ENCODE measurements at places on chromosomes 12 and 14.

- no peak for DNase-seq
Observed at GRCh38 chr12:32836710-32837109, 59.9 kb downstream of the PKP2 start.

DNA sequence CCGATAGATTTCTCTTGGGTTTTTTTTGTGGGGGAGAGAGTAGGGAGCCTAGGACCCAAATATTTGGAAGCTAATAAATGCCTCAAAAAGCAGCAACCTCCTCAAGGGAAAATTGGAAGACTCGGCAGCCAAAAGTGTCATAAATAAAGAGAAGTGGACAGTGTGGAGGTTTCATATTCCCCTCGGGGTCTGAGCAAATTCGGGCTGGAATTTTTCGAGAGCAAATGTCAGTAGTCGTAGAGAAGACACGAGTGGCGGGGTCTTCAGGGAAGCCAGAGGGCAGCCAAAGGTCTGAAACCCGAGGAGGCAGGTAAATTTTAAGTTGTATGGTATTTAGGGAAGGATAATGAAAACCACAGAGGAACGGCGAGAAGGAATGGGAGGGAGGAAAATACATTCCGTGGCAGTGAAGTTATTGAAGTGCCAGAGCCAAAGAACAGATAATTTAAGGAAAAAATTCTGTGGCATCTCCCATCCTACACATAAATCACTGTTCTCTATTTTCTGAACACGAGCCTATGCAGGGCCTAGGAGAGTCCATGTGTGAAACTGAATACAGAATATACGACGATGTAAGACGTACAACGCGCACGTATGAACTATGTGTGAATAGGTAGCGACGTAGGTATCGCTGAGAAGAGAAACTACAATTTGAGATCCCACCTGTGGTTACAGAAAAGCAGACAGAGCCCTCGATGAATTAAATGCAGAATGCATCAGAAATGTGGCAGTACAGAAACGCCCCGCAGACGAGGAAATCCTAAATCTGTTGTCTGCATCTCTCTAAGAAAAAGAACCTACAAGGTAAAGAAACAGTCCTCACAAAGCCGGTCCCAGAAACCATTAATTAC lies 12.9 kb downstream of the BCL11B start:
- no peak for DNase-seq

DNA sequence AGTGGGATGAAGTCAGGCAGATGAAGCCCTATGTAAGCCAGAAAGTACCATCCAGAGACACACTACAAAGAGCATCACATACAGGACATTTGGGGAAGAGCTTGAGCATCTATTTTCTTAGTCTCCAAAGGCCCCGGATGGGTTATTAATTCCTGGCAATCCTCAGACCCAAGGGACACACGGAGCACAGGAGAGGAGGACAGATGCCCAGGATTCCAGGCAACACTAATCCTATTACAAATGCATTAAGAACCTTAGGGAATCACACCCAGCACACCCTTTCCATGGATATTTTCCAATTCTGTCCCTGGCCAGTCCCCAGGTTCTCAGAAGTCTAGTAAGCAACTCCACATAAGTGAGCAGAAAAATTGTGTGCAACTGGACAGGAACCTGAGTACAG lies 65.9 kb downstream of the CMKLR1 start:
- no peak for DNase-seq

GRCh38 chr12:43655586-43655985 lies 103.0 kb downstream of the PUS7L start:
- no peak for DNase-seq

DNA sequence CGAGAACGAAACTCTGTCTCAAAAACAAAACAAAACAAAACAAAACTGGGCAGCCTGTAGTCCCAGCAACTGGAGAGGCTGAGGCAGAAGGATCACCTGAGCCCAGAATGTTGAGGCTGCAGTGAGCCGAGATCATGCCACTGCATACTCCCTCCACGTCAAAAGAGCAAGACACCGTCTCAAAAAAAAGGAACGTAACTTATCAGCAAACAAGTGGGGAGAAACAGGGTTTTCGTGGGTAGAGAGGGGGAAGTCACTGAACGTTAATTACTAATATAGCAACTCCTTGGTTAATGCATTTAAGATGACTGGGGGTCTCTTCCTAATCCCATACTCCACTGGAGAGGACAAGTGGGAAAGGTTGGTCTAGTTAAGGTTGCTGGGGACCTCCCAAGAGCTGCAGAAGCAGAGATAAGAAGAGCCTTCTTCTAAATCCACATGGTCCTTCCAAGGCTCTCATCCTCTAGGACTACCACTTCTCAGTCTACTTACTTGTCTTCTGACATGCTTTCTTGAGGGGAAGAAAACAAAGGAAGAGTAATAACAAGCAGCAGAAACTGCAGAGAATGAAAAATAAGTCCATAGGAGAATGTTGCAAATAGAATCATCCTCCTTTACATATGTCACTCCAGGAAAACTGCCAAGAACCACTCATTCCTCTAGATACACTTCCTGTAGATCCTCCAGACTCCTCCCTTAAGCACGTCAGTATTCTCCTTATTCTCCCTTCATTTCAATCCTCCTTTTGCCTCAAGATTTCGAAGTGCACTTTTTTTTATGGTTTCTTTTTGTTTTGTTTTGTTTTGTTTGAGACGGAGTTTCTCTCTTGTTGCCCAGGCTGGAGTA lies 5.8 kb downstream of the NUMB start:
- DNase-seq = no peak

DNA sequence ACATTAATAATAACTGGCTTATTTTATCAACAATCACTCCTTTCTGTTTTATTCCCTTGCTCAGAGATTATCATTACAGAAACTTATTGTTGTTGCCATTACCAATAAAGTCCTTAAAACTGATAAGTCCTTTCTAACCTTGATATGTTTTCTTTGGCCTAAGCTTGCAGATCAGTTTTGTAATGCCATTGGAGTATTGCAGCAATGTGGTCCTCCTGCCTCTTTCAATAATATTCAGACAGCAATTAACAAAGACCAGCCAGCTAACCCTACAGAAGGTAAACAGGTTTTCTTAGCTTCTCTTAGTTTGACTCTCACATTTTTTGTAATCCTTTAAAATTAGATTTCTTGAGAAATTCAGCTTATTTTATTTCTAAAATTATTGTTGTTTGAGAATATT lies 3.9 kb downstream of the MED21 start:
- no peak for DNase-seq

GRCh38 chr14:34275078-34275477 lies 187.0 kb downstream of the SPTSSA start:
- no peak for DNase-seq

- DNase-seq = no peak
Observed at GRCh38 chr14:35353409-35354172, 51.0 kb downstream of the NFKBIA start.

- no peak for DNase-seq
Observed at GRCh38 chr14:47390831-47391504, 284.4 kb downstream of the MDGA2 start.

DNA sequence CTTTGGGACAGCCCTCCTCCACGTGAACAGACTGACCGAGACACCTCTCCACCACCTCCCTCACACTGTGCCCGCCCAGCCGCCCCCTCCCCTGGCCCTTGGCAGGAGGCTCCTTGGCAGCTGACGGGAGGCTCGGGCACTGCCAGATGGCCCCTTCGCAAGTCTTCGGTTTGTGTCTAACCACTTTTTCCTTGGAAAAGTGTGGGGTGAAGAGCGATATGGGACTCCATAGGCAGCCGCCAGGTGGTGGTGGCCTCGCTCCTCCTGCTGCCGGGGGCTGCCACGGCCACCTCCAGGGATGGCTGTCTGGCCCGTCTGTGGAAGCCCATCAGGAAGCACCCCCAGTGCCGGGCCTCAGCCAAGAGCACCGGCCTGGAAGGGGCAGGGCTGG lies 58.7 kb downstream of the LRCOL1 start:
- DNase-seq = peak; percentile 61

DNA sequence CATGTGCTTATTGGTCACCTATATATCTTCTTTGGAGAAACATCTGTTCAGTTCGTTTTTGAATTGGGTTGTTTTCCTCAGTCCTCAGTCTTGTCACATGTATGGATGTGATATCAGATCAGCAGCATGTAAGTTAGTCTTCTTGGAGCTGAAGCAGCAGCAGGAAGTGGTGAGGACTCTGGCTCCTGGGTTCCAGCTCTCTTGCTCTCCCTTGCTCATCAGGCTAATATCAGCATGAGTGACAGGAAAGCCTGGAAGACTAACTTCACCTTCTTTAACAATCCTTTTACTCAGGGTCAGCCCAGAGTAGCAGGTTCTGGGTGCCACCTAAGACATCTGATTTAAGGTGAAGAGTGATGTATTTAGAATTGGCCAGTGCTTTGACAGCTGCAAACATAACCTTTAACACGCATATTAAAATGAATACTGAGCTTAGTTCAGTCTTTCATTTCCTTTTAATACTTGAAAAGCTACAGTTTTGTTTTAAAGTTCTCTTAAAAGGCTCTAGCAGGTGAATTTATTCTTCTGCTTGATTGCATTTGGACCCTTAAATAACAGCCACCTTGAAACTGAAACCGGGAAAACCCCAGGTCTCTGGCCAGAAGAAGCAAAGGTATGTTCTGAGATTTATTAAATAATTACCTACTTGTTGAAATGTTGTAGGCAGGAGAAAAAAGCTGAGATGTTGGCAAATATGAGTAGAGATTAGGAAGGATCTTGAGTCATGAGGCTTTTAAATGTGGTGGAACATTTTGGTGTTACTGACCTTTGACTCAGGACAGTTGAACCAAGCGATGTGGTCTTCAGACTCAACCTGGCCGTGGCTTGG lies 54.3 kb downstream of the DRAM1 start:
- DNase-seq = no peak

- DNase-seq = no peak
Observed at GRCh38 chr12:88081247-88081646, 52.0 kb upstream of the C12orf50 start.

DNA sequence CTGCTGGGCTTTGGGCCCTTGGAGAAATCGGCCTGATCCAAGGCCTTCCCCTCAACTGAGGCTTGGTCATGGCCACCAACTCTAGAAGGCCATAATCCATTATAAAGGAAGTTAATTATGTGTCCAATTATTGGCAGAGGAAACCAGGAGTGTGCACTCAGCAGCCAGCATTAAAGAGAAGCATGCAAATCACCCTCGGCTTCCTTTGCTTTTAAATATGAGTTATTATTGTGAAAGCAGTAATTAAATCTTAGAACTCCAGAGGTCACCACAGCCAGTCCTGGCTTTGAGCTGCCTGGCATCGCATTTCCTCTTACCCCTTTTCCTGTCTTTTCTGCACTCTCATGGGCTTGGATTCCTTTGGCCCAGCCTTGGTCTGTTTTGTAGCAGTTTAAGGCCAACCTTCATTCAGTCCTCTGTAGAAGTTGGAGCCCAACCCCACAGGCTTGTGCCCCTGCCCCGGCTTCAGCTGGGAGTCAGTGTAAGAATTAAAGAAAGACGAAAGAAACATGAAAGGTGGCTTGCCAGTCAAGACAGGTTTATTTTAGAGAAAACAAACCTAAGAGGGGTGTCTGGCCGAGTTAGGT lies 14.7 kb upstream of the KRT86 start:
- DNase-seq = no peak

DNA sequence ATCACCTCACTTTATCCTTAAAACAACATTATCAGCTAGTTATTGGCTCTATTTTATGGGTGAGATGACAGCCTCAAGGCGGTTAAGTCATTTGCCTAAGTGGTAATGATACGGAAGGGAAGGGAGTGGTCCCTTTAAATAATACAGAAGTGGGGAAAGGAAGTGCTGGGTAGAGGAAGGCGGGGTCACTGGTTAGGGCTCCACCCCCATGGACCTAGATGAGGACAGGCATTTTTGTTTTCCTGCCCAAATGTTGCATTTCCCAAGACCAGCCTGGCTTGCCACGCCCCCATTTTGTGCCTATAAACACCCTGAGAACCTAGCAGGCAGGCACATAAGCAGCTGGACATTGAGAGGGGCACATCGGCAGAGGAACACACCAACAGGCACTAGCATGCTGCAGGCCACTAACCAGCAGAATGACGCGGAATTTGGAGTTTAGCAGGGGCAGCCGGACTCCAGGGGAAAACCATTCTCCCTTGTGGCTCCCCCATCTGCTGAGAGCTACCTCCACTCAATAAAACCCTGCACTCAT lies 100.9 kb downstream of the EPS8 start:
- peak; percentile 31 for DNase-seq

DNA sequence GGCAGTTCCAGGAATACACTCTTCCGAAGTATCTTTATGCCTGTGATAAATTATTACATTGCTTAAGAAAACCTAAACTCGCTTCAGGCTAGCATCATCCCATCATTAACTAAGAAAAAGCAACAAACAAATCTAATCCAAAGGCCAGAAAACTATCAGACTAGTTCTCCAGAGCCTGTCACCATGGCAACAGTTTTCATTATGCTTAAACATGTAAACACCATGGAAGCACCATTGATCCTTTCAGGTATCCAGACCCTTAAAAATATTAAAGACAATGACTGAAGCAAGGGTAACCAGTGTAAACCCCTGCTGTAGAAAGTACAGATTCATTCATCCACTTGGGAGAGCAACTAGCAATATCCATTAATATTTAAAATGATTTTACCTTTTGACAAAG lies 9.8 kb downstream of the DAD1 start:
- no peak for DNase-seq

DNA sequence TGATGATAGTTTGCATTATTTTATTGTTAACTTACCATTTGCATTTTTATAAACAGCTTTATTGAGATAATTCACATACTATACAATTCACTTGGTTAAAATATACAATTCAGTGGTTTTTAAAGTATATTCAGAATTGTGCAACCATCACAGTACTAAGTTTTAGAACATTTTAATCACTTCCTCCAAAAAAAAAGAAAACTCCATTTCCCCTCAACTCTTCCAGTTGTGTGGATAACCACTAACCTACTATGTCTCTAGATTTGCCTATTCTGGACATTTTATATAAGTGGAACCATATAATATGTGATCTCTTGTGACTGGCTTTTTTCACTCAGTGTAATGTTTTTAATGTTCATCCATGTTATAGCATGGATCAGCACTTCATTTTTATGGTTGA lies 41.3 kb downstream of the WNK1 start:
- no peak for DNase-seq

DNA sequence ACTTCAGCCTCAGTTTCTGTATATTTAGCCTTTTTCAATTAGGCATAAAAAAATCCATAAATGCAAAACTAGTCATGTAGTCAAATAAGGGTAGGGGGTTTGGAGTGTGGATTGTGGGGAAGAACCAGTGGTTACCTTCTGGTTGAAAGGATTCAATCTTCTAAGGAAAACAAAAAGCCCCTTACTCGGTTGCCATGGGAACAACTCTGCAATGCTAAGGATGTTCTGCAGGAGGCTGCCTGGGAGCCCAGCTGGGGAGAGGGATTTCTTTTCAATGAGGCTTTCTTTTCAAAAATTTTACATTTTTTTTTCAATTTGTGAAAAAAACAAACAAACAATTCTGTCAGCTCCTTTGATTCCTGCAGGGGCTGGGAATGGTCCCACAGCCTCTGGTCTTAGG lies 67.2 kb downstream of the SLC8A3 start:
- DNase-seq = no peak
